ENCODE measurements at places on chromosomes 12 and 14. TPM values are rescaled to one million over a fixed set of nuclear protein-coding genes. Genes with fewer than 3 reads are reported as not detected.

The CD163 gene
- total RNA-seq, result not detected

The ZDHHC17 gene
- 18.8 TPM for total RNA-seq

DNA sequence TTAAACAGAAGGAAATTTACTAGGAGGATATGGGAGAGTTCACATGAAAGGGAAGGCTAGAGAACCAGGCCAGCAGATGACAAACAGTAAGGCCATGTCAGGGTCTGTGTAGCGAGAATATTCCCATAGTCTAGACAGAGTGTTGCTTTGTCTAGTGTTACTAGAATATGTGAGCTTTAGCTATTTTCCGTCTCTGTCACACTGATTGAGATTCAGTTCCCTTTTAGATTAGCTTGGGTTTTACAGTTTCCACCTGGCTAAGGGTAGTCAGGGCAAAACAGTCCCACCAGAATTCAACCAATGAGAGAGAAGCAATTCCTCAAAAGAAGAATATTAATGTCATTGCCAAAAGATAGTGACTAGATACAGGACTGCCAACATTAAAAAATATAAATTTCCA lies 82.8 kb upstream of the MDM1 start:
- DNase-seq, result no peak

GRCh38 chr12:50887191-50887590 lies 44.5 kb downstream of the TMPRSS12 start:
- no peak for DNase-seq

- DNase-seq, result peak; percentile 90
Measured at GRCh38 chr14:74712499-74713394, at the start of the genes AREL1 and FCF1. Gene AREL1, minus strand, starts transcription at chr14:74713080. Its CDS starts 27,465 bp downstream, at chr14:74685615. Gene FCF1, plus strand, starts transcription at chr14:74713144. Its CDS starts 54 bp downstream, at chr14:74713198.

- DNase-seq, result no peak
Measured at GRCh38 chr12:43318021-43318420, 234.0 kb downstream of the ADAMTS20 start.

GRCh38 chr14:53398616-53399015 lies 245.5 kb upstream of the DDHD1 start:
- DNase-seq, result no peak

All from activated CD4-positive, alpha-beta memory T cell treated with anti-CD3 and anti-CD28 coated beads for 36 hours (primary cell).